ENCODE measurements at places on chromosomes 6 and 20.

DNA sequence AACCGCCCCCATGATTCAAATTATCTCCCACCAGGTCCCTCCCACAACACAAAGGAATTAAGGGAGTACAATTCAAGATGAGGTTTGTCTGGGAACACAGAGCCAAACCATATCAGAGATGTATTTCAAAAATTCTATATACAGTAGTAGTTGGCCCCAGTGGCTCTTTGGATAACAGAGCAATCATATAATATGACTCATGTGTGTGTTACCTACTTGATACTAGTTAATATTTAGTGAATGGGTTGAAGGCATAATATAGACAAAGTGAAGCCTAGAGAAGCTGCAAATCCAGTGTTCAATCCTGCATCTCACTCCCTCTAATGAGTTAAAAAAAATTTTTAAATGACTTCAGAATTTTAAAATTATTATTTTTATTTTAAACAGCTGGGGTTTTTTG is 43.2 kb downstream of the KAT14 start:
- DNase-seq: no peak

DNA sequence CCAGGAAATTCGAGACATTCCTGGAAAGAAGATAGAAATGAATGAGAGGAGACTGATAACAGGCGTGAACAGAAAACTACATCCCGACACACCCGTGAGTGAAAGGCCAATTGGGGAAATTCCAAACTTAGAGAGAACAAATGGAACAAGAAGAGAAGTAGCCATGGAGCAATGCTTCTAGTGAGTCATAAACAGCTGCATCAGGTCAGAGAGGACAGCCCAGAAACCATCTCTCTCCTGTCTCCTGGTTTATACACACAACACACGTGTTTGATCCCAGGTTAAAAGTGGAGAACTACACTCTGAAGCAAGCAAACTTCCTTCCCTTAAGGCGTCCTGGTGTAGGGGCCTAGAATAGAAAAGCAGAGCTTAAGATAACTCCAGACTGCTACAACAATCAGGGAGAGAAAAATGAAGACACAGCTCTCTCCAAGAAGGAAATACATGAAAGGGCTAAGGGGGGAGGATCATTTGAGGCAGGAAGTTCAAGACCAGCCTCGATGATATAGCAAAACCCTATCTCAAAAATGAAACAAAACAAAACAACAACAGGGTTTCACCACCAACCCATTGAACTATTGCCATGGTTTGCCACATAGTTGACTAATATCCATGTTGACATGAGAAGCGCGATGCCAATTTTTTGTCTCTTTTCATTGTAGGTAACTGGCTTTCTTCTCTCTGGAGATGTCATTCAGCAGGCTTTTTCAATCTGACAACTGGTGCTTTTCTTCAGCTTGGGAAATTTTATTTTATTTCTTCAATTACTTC is 26.9 kb downstream of the NRN1 start:
- no peak for DNase-seq

DNA sequence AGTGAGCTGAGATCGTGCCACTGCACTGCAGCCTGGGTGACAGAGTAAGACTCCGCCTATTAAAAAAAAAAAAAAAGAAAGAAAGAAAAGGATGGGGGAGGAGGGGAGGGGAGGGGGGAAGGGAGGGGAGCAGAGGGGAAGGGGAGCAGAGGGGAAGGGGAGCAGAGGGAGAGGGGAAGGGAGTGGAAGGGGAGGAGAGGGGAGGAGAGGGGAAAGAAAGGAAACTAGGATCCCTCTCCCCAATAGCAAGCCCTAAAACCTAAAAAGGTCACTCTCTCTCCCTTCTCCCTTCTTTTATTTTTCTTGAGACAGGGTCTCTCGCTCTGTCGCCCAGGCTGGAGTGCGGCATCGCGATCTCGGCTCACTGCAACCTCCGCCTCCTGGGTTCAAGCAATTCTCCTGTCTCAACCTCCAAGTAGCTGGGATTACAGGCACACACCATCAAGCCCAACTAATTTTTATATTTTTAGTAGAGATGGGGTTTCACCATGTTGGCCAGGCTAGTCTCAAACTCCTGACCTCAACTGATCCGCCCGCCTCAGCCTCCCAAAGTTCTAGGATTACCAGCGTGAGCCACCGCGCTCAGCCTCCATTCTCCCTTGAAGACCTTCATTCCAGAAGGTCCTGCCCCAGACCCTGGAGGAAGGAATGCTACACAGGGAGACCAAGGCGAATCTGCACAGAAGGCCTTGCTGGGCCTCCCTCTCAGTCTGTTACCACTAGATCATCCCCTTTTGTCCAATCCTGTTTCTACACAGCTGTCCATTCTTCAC is 45.8 kb upstream of the PIM1 start:
- DNase-seq: no peak

GRCh38 chr6:50899306-50899870 is 80.7 kb downstream of the TFAP2B start:
- no peak for DNase-seq

- DNase-seq: no peak
Measured at GRCh38 chr6:74879976-74880375, 325.9 kb downstream of the COL12A1 start.

All from CD4-positive, alpha-beta T cell treated with Interleukin-10 for 1 hour (primary cell).